Kidney epithelial cell (primary cell): ENCODE measurements at places on chromosomes 1 and 21. TPM values are rescaled to one million over a fixed set of nuclear protein-coding genes. Genes with fewer than 3 reads are reported as not detected.

PPM1J gene
- 2.1 and 2.3 TPM in 2 replicates for total RNA-seq

OR2G6 gene
- total RNA-seq, result not detected in 2 replicates

OR2W3 gene
- 1.0 and 1.8 TPM in 2 replicates for total RNA-seq

- DNase-seq, result no peak
These were observed 47.1 kb downstream of the TCP10L start for GRCh38 chr21:32538147-32538792.

YBEY gene
- 19.4 and 23.7 TPM in 2 replicates for total RNA-seq

- no peak for DNase-seq
These were observed 26.8 kb upstream of the MACF1 start for GRCh38 chr1:39177706-39178105.
